Tibial nerve (tissue), 4 donors: ENCODE measurements at places on chromosomes 1 and 21. TPM values are rescaled to one million over a fixed set of nuclear protein-coding genes. Genes with fewer than 3 reads are reported as not detected.

Gene USH2A
- 1.0 TPM for total RNA-seq

Gene CYP4A11
- total RNA-seq: 0.42 TPM

Gene LYSMD1
- 13.2 TPM for total RNA-seq

Gene TTC39A
- total RNA-seq: not detected

Gene RAB3B
- total RNA-seq: under 0.01 TPM

Gene WASF2
- 74.9 TPM for total RNA-seq

Gene PRDM16
- 12.2 TPM for total RNA-seq

Gene KLHL12
- 18.9 TPM for total RNA-seq

Gene SMIM1
- not detected for total RNA-seq

Gene PLA2G2C
- total RNA-seq: not detected

Gene IGSF3
- 2.8 TPM for total RNA-seq

Gene S100A1
- total RNA-seq: 45.4 TPM

Gene ARMH1
- total RNA-seq: 4.8 TPM

Gene NGF
- 20.4 TPM for total RNA-seq

Gene DYRK3
- total RNA-seq: 6.0 TPM

Gene ADORA1
- 0.87 TPM for total RNA-seq

Gene PCAT6
- total RNA-seq: not detected

Gene CELA2A
- 9.3 TPM for total RNA-seq

Gene SIK1
- 21.3 TPM for total RNA-seq

Gene RIT1
- total RNA-seq: 18.8 TPM

Gene MARCKSL1
- total RNA-seq: 61.2 TPM

Gene KIF26B
- total RNA-seq: 1.4 TPM

Gene CHI3L2
- total RNA-seq: 5.5 TPM

Gene DYNLT5
- 0.78 TPM for total RNA-seq

Gene CLDN17
- total RNA-seq: not detected

Gene SYCP1
- total RNA-seq: not detected

Gene DTL
- total RNA-seq: 0.21 TPM

Gene C1QA
- total RNA-seq: 139 TPM

Gene MYCL
- total RNA-seq: 1.8 TPM

Gene OR2W3
- total RNA-seq: 1.6 TPM

Gene NHLH1
- total RNA-seq: not detected

Gene RNU1-4
- under 0.01 TPM for total RNA-seq

Gene RIIAD1
- not detected for total RNA-seq

Gene OR2L2
- not detected for total RNA-seq

Gene FAM3B
- not detected for total RNA-seq

Gene NT5C1A
- total RNA-seq: not detected

Gene RNU5D-1
- total RNA-seq: not detected

Gene PIGM
- total RNA-seq: 3.0 TPM

Gene AXDND1
- not detected for total RNA-seq

Gene CLDN19
- 259 TPM for total RNA-seq

Gene KLF17
- not detected for total RNA-seq

Gene KCNJ10
- 9.4 TPM for total RNA-seq
